CD4-positive, CD25-positive, alpha-beta regulatory T cell (primary cell): ENCODE measurements at places on chromosomes 1 and 21.

GRCh38 chr1:230012741-230013140, 54.3 kb upstream of the GALNT2 start:
- DNase-seq, result no peak

DNA sequence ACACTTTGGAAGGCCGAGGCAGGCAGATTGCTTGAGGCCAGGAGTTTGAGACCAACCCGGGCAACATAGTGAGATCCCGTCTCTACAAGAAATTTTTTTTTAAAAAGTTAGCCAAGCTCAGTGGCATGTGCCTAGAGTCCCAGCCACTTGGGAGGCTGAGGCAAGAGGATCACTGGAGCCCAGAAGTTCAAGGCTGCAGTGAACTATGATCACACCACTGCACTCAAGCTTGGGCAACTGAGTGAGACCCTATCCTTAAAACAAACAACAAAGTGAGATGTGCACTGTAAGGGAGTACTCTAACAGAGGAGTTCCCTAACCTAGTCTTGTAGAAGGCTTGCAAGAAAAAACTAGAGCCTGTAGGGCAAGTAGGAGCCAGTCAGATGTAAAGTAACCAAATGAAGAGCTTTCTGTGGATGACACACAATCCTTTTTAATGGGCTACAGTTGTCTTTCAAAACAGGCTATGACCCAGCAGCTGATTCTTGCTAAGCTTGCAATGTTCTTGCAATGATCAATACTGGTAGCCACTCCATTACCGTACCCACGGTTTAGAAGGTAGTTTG, 38.0 kb upstream of the SRP9 start:
- no peak for DNase-seq

- DNase-seq, result no peak
Measured at GRCh38 chr21:41426676-41427404, 801 bp downstream of the MX1 start.

GRCh38 chr1:232984577-232985425, 34.4 kb downstream of the NTPCR start:
- DNase-seq, result no peak

DNA sequence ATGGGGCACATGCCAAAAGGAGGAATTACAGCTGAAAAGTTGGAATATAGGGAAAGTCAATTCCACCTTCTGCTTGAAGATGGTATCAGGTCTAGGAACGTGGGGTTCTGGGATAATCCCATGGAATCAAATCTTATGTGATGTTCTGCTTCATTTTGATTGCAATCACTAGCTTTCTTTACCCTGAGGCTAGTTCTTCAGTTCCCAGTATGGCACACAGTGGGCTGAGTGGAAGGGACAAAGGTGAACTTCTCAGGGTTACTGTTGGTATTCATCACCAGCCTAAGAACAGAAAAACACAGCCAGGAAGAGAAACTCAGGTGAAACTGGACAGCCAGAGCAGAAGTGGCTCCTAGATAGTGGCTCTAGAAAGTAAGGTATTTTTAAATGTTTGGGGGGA, 117.8 kb downstream of the TNFSF18 start:
- no peak for DNase-seq

- no peak for DNase-seq
Measured at GRCh38 chr21:36773117-36773516, 74.2 kb downstream of the SIM2 start.

DNA sequence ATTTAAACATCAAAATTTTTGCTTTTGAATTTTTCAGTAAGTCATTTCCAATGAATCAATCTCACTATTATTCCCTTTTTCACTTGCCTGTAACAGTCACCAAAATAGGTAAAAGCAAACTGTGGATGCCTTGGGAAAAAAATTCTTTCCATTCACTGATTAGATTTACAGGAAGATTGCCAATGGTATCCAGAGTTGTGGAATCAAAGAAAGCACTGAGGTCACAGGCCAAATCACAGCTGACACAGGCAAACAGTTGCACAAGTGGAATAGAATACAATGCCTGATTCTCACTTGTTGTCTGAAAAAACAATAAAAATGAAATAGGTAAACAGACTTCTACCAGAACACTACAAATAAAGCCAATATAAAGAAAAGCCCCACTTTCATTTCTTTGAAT, 48.4 kb downstream of the LTN1 start:
- DNase-seq, result no peak

DNA sequence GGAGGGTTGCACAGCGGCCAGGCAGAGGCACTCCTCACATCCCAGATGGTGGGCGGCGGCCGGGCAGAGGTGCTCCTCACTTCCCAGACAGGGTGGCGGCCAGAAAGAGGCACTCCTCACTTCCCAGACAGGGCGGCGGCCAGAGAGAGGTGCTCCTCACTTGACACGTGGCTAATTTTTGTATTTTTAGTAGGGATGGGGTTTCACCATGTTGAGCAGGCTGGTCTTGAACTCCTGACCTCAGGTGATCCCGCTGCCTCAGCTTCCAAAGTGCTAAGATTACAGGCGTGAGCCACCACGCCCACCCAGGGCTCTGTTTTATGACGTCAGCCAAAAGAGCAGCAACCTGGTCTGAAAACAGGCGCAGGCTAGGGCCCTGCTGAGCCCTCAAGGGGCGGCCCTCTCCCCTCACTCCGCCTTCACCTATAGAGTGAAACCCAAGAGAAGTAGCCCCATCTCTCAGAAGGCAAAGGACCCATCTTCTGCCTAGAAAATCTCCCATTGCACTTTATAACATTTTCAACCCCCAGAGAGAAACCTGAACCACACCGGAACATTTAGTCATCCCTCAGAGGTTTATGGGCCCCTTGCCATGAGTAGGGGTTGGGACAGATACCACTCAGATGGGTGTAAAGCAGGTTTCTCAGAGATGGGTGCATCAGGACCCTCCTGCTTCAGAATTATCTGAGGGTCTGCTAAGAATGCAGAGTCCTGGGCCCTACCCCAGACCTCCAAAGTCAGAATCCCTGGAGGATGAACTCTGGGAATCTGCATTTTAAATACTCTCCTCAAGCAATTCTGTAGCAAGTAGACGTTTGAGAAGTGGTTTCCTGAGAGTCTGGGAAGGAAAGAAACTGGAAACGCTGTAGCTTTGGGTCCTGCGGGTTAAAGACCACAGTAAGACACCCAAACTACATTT, 40.8 kb downstream of the CDK18 start:
- no peak for DNase-seq

DNA sequence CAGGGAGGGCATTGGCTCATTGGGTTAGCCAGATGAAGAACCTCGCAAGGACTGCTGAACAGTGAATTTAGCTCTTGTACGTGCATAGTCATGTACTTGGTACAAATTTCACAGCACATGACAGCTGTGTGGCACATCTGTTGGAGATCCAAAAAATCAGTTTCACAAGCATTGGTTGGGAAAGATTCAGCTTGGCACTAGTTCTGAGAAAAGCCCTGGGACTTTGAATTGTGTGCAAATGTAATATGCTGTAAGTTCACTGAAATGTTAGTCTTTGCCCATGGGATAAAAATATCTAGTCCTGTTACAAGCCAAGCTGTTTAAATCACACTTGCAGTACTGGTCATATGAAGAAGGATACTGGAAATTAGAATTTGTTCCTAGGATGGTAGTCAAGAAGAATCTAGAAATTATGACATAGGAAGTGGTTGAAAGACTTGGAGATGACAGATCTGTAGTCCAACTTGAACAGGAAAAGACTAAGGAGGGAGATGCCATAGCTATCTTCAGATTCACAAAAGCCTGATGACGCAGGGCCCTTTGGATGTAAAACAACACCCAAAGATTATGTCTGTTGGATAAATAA, 19.2 kb downstream of the LAMC2 start:
- no peak for DNase-seq

- no peak for DNase-seq
Measured at GRCh38 chr1:170041423-170042192, 32.9 kb downstream of the KIFAP3 start.

GRCh38 chr21:36381841-36382589, 3.2 kb upstream of the CHAF1B start:
- no peak for DNase-seq

GRCh38 chr1:60668585-60668984, 413.8 kb upstream of the NFIA start:
- DNase-seq, result no peak

- no peak for DNase-seq
Measured at GRCh38 chr1:177984136-177984525, 14.3 kb upstream of the SEC16B start.

- DNase-seq, result peak; percentile 4
Measured at GRCh38 chr1:42379794-42380585, 602 bp upstream of the RIMKLA start.

GRCh38 chr1:78070758-78071157, 25.0 kb downstream of the GIPC2 start:
- no peak for DNase-seq

DNA sequence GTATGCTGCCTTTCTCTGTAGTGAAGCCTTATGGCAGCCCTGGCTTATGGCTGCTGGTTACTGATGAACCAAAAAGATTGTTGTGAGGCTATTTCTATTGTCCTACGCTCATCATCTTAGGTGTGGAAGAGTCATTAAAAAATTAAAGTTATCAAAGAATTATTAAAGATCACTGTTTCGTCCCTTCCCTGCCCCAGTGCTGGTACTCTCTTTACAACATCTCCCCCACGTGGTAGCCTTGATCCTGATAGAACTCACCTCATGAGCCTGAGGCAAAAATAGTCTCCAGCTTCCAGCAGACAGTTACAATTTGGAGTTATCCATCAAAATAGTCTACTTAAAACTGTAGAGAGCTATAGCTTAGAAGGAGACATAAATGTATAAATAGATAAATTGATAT, 201.5 kb downstream of the S1PR1 start:
- DNase-seq, result no peak

- no peak for DNase-seq
Measured at GRCh38 chr1:79693441-79694114, 687.0 kb upstream of the ADGRL4 start.

DNA sequence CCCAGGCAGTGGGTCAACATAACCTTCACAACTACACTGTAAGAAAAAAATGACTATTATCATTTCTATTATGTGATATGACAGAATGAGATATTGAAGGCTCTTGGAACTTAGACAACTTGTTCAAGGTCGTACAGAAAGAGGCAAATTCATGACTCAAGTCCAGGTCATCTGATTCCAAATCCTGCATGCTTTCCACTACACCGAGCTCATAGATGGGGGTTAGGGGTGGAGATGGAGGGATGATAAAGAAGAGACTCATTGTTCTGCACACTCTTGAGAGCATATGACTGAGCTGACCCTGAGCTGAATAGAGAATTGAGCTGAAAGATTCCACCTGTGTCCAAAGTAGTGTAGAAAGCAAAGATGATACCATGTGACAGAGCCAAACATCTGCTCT, 2.8 kb downstream of the FCRL6 start:
- no peak for DNase-seq

- no peak for DNase-seq
Measured at GRCh38 chr1:61926597-61926996, 184.3 kb downstream of the PATJ start.

- DNase-seq, result no peak
Measured at GRCh38 chr1:110604586-110605148, 1.5 kb downstream of the KCNA2 start.

DNA sequence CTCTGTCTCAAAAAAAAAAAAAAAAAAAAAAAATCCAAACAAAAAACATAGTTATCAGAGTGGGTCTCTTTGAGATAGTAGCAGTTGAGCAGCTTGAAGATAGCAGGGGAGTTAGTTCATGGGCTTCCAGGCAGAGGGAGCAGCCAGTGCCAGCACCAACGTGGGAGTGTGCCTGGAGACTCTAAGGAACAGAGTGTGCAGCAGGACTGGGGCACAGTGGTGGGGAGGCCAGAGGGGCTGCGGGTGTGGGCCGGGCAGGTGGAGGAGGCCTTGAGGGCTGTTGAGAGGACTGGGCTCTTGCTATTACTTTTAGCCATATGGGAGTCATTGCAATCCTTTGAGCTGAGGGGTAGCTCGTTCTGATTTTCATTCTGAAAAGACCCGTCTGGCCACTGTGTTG, 63.8 kb downstream of the RYR2 start:
- DNase-seq, result no peak

GRCh38 chr1:235601104-235601503, 48.5 kb downstream of the GNG4 start:
- peak; percentile 22 for DNase-seq

GRCh38 chr1:29670752-29671151, 434.4 kb downstream of the PTPRU start:
- no peak for DNase-seq

DNA sequence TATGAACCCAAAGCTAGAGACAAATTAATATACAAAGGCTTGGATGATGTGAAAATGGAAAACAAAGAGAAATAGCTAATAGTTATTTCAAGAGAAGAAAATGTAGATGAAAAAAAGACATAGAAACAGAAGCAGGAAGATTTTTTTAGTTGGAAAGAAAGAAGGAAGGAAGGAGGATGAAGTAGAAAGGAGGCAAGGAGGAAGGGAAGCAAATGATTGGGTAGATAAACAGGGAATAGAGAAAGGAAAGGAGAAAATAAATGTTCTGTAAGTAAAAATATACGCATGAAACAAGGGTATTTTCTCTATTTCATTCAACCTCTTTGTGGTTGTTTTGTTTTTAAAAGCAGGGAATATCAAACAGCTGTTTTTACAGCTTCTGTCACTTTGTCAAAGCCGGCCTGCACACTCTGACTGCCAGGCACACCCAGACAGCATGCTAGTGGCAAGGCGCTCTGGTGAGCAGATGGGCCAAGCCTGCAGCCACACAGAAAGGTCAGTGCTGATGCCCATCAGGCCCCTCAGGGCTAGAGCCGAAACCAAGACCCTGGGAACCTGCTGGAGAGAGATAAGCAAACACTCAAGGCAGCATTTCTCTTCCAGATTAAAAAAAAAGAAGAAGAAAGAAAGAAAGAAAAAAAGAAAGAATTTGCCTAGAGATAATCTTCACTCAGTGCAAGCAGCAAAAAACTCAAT, 72.9 kb upstream of the CTTNBP2NL start:
- DNase-seq, result no peak

GRCh38 chr1:183780757-183781156, 24.2 kb upstream of the RGL1 start:
- no peak for DNase-seq

- no peak for DNase-seq
Measured at GRCh38 chr1:162444903-162445302, 33.0 kb upstream of the SH2D1B start.

DNA sequence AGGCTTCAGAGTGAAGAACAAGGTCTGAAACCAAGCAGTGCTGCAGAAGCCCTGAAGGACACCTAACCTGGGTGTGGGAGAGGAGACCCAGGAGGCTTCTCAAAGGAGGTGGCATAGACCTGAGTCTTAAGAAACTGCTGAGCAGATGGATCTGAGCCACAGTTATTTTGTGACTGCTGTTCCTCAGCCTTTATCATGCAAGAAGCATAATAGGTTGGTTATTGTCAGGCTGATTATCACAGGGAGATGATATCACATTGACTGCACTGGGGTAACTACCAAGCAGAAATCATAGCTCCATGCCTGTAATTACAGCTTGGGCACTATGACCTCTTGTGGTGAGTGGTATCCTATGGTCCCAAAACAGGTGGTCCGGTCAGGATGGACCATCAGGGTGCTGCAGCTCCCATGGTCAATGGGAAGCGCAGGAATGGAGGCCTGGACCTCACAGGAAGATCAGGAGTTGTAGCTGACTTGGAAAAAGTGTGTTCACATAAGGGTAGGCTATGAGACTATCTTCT, 11.5 kb upstream of the ATP2B4 start:
- DNase-seq, result no peak

GRCh38 chr1:34929497-34929852, at the start of gene DLGAP3:
Gene DLGAP3, minus strand, starts transcription at chr1:34929650. Its CDS starts 24,267 bp downstream, at chr1:34905383.
- no peak for DNase-seq
